AG09319 (cell line): ENCODE measurements at places on chromosomes 12 and 14.

DNA sequence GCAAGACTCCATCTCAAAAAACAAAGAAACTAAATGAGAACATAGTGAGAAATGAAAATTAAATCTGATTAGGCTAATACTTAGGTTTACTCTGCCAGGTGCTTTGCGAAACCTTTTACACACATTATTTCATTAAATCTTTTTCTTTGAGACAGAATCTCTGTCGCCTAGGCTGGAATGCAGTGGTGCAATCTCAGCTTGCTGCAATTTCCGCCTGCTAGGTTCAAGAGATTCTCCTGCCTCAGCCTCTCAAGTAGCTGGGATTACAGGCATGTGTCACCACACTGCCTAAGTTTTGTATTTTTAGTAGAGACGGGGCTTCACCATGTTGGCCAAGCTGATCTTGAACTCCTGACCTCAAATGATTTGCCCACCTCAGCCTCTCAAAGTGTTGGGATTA lies 21.9 kb upstream of the EEA1 start:
- no peak for DNase-seq

GRCh38 chr12:62762645-62763044 lies 172.3 kb downstream of the PPM1H start:
- no peak for DNase-seq

GRCh38 chr14:100400115-100400514 lies 77.0 kb downstream of the SLC25A47 start:
- no peak for DNase-seq

GRCh38 chr14:99777951-99778350 lies 15.3 kb upstream of the EML1 start:
- no peak for DNase-seq

GRCh38 chr12:132014092-132014914 lies 64.6 kb downstream of the EP400 start:
- no peak for DNase-seq

DNA sequence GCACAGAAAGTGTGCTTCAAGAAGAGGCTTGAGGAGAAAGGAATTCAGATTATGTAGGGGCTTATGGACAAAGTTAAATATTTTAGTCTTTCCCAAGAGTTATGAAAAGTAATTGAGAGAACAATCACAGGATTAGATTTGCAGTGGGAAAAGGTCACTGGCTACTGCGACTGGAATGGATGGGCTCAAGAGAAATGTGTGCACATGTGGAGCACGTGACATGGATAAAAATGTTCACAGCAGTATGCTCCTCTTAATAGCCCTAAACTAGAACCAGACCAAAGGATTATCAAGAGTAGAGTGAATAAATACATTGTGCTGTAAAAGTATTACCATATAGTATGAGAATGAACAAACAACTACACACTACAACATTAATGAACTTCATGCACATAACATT lies 78.1 kb downstream of the ABCD2 start:
- DNase-seq, result no peak

GRCh38 chr14:55701638-55702037 lies 121.6 kb downstream of the KTN1 start:
- DNase-seq, result no peak

- DNase-seq, result no peak
These were observed 103.1 kb downstream of the SCN8A start for GRCh38 chr12:51694146-51694545.

GRCh38 chr12:6768437-6768914 lies 2.3 kb downstream of the PTMS start:
- no peak for DNase-seq

- no peak for DNase-seq
These were observed 76.0 kb upstream of the FZD10 start for GRCh38 chr12:130086248-130086647.

- DNase-seq, result no peak
These were observed 665 bp downstream of the RHOF start for GRCh38 chr12:121792607-121793439.

GRCh38 chr14:65487783-65488494 lies 75.4 kb downstream of the FUT8 start:
- DNase-seq, result no peak

DNA sequence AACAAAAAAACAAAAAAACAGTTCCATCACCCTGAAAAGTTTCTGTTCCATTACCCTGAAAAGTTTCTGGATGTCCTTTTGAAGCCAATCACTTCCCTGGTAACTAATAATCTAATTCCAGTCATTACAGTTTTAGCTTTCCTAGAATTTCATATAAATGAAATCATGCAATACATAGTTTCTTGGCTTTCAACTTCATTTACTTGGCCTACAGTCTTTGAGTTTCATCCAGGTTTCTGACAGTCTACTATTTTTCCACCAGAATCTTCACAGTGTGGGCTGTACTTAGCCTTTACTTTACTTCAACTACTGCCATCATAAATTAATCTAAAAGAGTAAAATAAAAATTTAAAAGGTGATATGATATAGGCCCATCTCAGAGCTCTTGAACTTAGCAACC lies 55.5 kb downstream of the RPS6KA5 start:
- DNase-seq, result no peak

DNA sequence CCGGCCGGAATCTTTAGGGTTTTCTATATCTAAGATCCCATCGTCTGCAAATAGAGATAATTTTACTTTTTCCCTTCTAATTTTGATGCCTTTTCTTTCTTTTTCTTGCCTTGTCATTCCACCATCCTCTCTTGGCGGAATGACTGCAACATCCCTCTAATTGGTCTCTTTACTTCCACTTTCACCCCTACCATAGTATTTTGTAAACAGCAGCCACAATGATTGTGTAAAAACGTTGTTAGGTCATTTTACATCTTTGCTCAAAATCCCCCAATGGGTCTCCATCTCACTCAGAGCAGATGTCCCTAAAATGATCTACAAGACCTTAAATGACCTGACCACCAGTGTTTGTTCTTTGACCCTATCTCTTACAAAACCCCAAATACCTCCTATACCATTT lies 80.0 kb upstream of the STAC3 start:
- no peak for DNase-seq

GRCh38 chr14:56145965-56146364 lies 27.8 kb downstream of the PELI2 start:
- DNase-seq, result peak; percentile 10

DNA sequence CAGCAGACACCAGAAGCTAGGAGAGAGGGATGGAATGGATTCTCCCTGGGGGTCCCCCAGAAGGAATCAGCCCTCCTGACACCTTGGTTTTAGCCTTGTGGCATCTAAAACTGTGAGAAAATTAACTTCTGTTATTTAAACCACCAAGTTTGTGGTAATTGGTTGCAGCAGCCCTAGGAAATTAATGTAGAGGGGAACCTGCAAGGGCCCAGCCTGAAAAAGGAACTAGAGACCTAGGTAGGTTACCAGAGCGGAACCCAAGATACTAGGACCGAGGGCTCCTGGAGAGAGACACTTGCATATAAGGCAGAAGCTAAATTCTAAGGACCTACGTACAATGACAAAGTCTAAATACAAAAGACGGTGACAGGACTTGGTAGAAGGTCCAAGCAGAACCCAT lies 8.1 kb upstream of the DENND5B start:
- DNase-seq, result no peak

- no peak for DNase-seq
These were observed 148.8 kb upstream of the GARIN6 start for GRCh38 chr12:99498756-99499155.

- DNase-seq, result no peak
These were observed 6.7 kb downstream of the CIT start for GRCh38 chr12:119870457-119870856.

DNA sequence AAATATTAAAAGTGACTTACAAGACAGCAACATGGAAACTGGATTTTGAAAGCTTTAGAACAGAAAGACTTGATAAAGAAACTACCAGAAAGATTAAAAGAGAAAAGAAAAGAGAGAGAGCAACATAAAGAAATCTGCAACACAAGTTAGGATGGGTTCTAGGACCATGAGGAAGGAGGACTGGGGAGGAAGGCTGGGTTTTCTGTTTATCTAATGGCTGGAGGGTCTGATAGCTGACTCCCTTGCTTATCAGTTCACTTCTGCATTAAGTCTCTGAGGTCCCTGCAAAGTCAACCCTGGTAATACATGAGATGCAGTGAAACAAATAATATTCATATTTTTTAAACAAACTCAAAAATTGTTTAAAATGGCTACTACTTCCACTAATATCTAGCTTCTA lies 90.1 kb downstream of the RPAP3 start:
- no peak for DNase-seq

DNA sequence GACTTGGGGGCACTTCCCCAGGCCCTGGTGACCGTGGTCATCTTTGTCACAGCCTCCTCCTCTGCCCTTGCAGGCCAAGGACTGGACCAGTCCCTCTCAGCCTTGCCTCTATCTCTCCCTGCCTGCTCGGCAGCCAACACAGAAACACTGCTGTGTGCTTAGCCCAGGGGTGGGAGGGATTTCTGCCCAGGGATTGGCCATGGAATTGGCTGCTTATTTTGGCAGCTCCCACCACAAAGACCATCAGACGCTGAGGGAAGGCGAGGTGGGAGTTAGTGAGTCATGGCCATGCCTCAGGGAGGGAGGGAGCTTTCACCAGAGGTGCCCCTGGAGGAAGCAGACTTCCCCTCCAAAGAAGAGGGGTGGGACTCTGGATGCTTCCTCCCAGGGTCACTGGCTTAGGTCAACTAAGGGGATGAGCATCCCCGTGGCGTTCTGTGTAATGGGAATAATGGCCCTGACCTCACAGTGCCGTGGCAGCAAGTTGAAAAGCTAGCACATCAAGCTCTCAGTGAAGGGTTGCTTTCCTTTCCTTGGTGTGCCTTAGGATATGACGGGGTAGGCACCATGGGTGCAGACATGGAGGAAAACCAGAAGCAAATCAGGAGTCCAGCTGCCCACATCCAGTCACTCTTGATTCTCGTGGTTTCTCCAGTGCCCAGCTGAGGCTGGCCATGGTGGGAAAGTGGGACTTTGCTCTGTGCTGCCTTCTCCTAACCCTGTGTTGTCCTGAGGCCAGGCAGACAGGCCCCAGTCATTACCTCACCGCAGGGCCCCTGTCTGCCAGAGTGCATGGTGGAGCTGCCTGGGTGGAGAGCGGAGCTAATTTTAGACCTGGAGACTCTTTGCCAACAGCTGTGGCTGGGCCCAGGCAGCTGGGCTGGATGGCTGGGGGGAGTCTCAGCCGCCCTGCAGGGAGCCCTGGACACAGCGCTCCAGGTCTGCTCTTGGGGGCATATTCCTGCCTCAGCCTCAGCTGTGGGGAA lies 21.4 kb downstream of the B4GALNT3 start:
- DNase-seq, result no peak

- no peak for DNase-seq
These were observed 176.4 kb downstream of the SLC38A4 start for GRCh38 chr12:46649433-46649832.

- DNase-seq, result no peak
These were observed 26.3 kb downstream of the KRT18 start for GRCh38 chr12:52975204-52975603.

GRCh38 chr14:58809520-58809919 lies 171.8 kb downstream of the DACT1 start:
- DNase-seq, result no peak

DNA sequence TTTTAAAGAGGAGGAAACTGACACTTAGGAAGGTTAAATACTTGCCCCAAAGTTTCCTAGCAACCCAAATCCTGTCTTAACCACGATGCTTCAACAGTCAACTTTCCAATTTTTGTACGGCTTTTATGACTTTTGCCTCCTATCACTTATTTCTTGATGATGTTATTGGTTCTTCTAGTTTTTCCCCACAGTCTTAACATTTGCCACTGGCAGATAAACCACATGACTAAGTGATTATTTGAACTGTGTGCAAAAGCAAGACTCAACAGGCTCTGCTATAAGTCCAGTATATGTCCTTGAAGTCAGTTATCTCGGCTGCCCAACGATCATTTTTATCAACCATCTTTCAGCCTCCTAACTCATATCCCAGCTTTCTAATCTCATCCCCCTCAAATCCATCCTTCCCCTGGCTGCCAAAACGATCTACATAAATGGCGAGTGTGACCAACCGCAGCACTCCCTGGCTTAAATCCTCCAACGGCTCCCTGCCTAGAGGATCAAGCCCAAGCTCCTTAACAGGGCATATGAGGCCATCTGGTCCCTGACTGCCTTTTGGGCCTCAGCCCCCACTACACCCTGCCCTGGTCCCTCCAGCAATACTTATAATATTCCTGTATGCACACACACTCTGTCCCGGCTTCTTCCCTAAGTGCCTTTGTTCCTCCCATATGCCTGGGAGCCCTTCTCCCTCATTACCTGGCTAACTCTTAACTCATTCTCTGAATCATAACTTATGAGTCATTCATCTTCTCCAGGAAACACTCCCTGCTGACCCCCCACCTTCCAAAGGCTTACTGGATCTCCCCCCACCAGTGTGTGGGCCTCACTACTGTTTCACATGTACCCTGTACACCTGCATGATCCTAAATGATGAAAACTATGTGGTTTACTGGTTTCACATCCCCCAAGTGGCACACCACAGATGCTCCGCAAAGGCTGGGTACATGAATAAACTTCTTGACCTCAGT lies 8.8 kb downstream of the VPS37B start:
- DNase-seq, result no peak

DNA sequence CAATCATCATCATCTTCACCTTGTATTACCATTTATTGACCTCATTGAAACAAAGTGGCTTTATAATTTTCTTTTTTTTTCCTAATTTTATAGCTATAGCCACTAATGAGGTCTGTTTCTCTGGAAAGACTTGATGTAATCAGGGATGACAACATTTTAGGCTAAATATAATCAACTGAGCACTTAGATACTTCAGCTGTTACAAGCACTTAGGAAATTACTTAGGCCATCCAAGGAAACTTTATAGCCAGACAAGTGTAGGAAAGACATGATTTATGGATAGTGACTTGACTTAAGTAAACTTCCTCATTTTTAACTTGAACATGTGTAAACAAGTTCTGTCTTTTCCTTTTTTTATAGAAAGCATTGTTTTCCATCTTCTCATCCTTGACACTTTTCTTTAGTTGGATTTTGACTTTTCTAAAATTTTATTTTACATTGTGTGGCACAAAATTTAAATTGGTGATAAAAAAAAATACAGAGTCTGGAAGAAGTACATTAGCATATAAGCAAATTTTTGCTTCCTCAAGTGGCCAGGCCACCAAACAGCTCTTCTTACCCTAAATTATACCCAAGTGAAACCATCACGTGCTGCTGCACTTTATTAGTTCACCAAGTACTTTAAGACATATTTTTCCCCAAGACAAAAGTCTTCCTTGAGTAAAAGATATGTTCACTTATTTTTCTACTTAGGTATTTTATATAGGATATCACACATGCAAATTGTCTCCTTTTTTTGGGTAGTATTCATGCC lies 15.1 kb downstream of the CPNE8 start:
- no peak for DNase-seq

DNA sequence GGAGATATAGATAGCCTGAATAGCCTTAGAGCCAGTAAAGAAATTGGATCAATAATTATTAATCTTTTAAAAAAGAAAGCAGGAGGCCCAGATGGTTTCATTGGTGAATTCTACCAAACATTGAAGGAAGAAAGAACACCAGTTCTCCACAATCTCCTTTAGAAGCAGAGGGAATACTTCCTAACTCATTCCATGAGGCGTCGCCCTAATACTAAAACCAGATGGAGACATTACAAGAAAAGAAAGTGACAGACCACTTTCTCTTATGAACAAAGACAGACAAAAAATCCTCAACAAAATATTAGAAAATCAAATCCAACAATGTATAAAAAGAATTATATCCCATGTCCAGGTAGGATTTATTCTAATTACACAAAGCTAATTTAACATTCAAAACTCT lies 362.6 kb downstream of the BCAT1 start:
- no peak for DNase-seq
